ENCODE measurements at places on chromosomes 7 and 10. TPM values are rescaled to one million over a fixed set of nuclear protein-coding genes. Genes with fewer than 3 reads are reported as not detected.

GRCh38 chr10:26087666-26088065, 128.9 kb upstream of the GAD2 start:
- DNase-seq = no peak

DNA sequence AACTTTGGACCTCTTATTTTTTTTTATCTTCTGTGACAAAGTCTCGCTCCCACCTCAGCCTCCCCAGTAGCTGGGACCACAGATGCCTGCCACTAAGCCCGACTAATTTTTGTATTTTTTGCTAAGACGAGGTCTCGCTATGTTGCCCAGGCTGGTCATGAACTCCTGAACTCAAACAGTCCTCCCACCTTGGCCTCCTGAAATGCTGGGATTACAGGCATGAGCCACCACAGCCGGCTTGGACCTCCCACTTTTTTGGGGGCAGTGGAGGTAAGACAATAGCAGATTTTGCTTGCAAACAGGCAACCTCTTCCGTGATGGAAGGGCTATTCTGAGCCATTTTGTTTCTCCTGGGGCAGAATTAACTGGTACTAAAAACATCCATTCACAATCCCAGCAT, 1.2 kb upstream of the TRRAP start:
- DNase-seq = no peak

GRCh38 chr7:94133460-94133859, 129.3 kb upstream of the BET1 start:
- no peak for DNase-seq

- no peak for DNase-seq
These were observed 15.6 kb downstream of the FANK1 start for GRCh38 chr10:125911990-125912389.

GRCh38 chr7:125375942-125376341, 446.3 kb upstream of the POT1 start:
- DNase-seq = no peak

- no peak for DNase-seq
These were observed 538.8 kb downstream of the SORCS1 start for GRCh38 chr10:106625751-106626150.

- no peak for DNase-seq
These were observed 55.1 kb upstream of the SEMA3A start for GRCh38 chr7:84249656-84250055.

DNA sequence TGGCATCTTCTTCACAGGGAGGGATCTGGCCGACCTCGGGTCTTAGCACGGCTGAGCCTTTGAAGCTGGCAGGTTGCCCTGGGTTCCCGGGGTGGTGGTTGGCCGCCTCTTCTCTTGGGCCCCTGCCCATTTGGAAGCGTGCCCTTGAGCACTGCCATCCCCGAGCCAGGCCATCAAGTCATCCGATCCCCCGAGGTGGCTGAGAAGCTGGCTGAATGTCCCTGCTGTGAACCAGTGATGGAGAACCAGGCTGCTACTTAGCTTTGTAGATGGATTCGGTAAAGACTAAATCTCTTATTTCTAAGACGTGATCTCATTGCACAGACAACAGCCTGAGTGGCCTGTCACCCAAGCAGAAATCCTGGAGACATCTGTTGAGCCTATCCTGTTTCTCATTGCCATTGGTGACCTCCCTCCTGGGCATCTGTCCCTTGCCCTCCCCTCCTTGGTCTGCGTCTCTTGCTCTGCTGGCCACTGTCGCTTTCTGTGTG, 74.3 kb downstream of the GRK5 start:
- no peak for DNase-seq

DNA sequence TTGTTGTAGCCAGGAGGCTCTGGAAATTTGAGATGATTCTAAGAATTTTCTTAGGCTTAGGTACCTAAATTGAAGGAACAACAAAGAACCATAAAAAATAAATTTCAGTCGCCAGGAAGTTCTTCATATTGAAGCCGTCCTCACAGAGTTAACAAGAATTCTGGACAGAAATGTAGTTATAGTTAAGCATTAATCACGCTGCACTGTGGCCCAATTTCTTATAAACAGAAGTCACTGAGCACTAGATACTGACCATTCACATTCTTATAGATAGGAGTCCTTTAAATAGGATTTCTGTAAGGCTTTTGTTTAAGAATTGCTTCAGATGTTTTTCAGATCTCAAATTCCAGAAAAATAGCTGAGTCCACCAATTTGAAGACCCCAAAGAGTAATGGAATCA, 256.2 kb upstream of the PITRM1 start:
- no peak for DNase-seq

DNA sequence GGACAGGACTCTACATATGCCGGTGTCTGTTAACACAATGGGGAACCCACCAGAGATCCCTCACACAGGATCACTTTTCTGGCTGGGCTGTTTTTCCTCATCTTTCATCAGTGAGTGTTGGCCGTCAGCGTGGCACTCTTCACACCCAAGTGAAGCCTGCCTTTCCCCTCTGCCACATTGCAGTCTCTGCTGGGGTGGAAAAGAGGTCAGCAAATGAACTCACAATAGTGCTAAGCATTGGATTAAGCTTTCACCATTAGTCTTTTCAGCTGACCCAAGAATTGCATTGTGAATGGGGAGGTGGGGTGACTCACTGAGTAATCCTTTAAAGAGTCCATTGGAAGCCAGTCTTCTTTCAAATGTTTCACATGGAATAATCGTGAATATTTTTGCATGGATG, 143.0 kb downstream of the KIAA1217 start:
- no peak for DNase-seq

GRCh38 chr7:5667391-5667790, 114.1 kb downstream of the RNF216 start:
- no peak for DNase-seq

DNA sequence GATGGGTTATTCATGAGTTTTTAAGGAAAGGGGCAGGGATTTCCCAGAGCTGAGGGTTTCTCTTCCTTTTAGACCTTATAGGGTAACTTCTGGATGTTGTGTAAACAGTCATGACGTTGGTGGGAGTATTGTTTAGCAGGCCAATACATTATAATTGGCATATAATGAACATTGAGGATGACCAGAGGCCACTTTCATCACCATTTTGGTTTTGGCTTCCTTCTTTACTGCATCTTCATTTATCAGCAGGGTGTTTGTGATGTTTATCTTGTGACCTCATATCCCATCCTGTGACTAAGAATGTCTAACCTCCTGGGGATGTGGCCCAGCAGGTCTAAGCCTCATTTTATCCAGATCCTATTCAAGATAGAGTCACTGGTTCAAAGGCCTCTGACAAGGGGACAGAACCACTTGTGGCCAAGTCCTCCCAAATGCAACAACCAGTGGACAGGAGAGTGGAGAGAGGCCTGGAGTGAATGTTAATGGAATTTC, 77.3 kb upstream of the RPA3 start:
- DNase-seq = no peak

- DNase-seq = no peak
These were observed 58.5 kb upstream of the SORCS3 start for GRCh38 chr10:104582602-104582951.

DNA sequence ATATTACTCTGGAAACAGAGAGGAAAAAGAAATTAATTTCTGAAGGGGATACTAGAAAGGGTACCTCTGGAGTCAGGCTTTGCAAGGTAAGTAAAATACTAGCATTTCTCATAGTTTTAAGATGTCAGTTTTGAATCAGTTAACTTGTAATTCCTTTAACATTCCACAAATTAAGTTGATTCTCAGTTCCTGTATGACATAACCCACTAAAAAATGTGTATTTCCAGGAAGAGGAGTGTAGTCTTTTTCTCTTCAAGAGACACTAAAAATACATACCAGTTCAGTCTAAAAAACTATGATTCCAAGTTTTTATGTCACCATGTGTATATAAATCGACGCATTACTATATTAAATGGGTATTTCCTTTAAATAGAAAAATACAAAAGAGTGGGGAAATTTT, 113.2 kb downstream of the CDK6 start:
- no peak for DNase-seq

GRCh38 chr10:108653531-108653930, 1269.8 kb downstream of the XPNPEP1 start:
- no peak for DNase-seq

GRCh38 chr7:26143298-26144048, 8.5 kb upstream of the NFE2L3 start:
- DNase-seq = no peak

DNA sequence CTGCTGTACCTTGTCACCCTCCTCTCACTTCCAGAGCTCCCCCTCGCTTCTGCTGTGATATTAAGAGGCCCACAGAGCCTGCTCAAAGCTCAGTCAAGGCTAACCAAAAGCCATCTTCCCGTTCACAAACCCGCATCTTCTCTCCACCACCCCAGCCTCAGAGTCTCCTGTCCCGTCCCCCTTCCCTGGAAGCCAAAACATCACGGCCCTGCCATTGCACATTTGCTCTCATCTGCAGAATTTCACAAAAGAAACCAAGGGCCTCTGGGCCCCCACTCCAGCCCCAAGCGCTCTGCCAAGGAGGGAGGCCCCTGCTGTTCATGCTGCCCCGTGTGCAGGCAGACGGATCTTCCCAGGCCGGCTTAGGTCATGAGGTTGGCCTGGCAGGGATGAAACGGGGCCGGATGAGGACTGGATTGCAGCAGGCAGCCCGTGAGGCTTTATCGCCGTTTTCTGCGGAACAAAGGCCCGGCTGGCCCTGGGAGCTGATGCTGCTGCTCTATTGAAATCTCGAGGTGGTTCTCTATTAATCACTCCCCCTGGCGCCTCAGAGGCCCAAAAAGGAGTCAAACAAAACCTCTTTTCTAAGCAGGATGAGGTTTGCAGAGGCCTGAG, 31.6 kb upstream of the FOXK1 start:
- DNase-seq = no peak

DNA sequence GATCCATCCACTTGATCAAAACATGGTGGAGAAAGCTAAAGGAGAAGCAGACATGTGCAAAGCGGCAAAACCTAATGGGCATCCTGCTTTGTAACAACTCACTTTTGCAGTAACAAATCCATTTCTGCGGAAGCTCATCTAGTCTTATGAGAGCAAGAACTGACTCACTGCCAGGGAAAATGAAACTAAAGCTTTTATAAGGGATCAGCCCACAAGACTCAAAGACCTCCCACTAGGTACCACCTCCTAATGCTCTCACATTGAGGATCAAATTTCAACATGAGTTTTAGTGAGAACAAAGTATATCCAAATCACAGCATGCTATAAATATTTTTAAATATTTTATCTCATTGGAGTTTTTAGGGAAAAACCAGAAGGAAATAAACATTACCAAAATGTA, 120.1 kb upstream of the GNAI1 start:
- DNase-seq = no peak

- no peak for DNase-seq
These were observed 110.1 kb upstream of the POM121L12 start for GRCh38 chr7:52925332-52925731.

GRCh38 chr7:157397731-157398691, 61.2 kb downstream of the DNAJB6 start:
- no peak for DNase-seq

GRCh38 chr7:5183155-5183554, 6.9 kb upstream of the WIPI2 start:
- no peak for DNase-seq

DNA sequence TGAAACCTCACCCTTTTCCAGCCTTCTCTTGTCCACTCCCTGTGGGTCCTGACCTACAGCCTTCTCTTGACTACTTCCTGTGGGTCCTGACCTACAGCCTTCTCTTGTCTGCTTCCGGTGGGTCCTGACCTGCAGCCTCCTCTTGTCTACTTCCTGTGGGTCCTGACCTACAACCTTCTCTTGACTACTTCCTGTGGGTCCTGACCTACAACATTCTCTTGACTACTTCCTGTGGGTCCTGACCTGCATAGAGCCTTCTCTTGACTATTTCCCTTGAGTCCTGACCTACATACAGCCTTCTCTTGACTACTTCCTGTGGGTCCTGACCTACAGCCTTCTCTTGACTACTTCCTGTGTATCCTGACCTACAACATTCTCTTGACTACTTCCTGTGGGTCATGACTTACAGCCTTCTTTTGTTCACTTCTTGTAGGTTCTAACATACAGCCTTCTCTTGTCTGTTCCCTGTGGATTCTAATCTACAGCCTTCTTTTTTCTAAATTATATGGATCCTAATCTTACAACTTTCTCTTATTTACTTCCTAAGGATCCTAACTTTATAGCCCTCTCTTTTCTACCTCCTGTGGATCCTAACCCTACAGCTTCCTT, 36.5 kb downstream of the C10orf71 start:
- no peak for DNase-seq

- DNase-seq = no peak
These were observed 324.5 kb downstream of the GFRA1 start for GRCh38 chr10:115948465-115948864.

GRCh38 chr10:33746186-33746585, 411.7 kb upstream of the NRP1 start:
- DNase-seq = no peak

GRCh38 chr7:88339195-88339922, 32.7 kb upstream of the STEAP4 start:
- no peak for DNase-seq

MRM2 gene
- total RNA-seq = 10.3 TPM

MYL10 gene
- total RNA-seq = 0.63 TPM

MMP21 gene
- 0.69 TPM for total RNA-seq

LRRD1 gene
- total RNA-seq = 1.8 TPM

MRPS24 gene
- 29.9 TPM for total RNA-seq

TMEM176B gene
- 59.4 TPM for total RNA-seq

ANKRD30A gene
- not detected for total RNA-seq

BCCIP gene
- total RNA-seq = 38.8 TPM

SMC3 gene
- total RNA-seq = 50.7 TPM

ZNF107 gene
- total RNA-seq = 24.7 TPM

SCART1 gene
- total RNA-seq = 3.3 TPM

SPDYE1 gene
- total RNA-seq = not detected

CTAGE15 gene
- 3.5 TPM for total RNA-seq

AZGP1 gene
- total RNA-seq = 1.9 TPM

SFTPD gene
- not detected for total RNA-seq

VGF gene
- not detected for total RNA-seq

PRSS37 gene
- total RNA-seq = not detected
